ENCODE measurements at places on chromosomes 3 and 15.

DNA sequence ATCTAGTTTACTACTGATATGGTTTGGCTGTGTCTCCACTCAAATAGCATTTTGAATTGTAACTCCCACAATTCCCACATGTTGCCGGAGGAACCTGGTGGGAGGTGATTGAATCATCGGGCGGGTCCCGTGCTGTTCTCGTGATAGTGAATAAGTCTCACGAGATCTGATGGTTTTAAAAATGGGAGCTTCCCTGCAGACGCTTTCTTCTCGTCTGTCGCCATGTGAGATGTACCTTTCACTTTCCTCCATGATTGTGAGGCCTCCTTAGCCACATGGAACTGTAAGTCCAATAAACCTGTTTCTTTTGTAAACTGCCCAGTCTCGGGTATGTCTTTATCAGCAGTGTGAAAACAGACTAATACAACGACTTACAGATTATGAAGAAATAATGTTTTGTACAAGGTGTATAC is 35.6 kb upstream of the PYDC2 start:
- DNase-seq: no peak

- no peak for DNase-seq
These were observed 42.8 kb downstream of the CX3CR1 start for GRCh38 chr3:39237027-39237426.

GRCh38 chr3:13927295-13927694 is 47.4 kb upstream of the WNT7A start:
- DNase-seq: no peak

- no peak for DNase-seq
These were observed 29.6 kb upstream of the SELENOK start for GRCh38 chr3:53921296-53921695.

DNA sequence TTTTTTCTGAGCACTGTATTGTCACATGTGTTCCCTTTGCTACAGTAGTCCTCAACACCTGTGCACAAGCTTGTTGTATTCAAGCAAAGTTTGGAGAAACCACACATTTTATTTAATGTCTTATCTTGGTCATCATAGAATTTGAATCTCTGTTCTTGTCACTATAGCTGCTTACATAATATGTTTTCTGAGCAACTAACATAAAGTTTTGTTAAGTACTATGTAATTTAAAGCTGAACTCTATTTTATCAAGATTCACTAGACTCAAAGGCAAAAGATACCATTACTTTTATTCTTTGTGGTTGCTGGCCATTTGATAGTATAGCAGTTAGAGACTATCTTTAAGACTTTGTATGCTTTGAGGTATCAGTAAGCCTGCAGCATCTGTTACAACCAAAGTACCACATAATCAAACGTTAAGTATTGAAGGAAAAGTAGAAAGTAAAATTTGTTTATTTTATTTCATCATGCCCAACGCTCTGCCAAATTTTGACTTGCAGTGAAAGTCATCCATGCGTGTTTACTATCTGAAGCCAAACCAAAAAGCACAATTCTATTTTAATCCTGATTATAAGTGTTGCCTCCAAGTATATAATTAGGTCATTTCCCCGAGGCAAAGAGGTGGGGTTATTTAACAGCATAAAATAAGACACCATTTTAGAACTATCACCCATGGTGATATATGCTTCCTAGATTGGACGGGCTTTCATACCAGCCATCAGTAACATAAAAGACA is 10.3 kb upstream of the ABHD10 start:
- DNase-seq: no peak

GRCh38 chr3:116601206-116601605 is 108.4 kb upstream of the TUSC7 start:
- no peak for DNase-seq

GRCh38 chr3:107235193-107235927 is 141.9 kb upstream of the CCDC54 start:
- no peak for DNase-seq

- DNase-seq: no peak
These were observed 102.4 kb upstream of the HACD2 start for GRCh38 chr3:123687286-123687685.
